NCI-H774 (cell line): ENCODE measurements at places on chromosomes 11 and 22.

- DNase-seq: no peak
Observed at GRCh38 chr22:37604875-37605274, 3.8 kb upstream of the GGA1 start.

DNA sequence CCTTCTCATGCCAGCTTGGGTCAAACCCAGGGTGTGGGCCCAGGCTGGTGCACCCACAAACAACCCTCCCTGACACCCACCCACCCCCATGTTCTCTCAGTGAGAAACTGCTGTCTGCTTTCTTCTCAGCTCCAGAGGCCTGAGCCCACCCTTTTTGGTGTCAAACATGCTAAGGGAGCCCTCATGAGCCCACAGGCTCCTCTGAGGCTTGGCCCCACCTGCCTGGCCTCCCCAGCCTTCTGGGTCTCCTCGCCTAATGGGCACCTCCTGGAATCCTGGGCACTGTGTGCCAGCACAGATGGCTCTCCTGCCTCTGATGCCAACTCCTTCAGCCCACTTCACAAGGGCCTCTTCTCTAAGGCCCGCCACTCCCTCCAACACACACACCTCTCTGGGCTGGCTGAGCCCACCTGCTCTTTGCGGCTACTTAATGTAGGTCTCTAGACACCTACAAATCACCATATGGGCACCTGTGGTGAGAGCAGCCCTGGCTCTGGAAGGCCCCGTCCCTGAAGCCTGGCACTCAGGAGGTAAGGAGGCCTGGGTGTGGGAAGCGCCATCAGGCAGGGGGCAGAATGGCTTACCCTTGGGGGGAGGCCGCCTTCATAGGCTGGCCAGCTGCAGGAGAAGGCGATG lies 4.4 kb downstream of the NAGA start:
- DNase-seq: no peak

DNA sequence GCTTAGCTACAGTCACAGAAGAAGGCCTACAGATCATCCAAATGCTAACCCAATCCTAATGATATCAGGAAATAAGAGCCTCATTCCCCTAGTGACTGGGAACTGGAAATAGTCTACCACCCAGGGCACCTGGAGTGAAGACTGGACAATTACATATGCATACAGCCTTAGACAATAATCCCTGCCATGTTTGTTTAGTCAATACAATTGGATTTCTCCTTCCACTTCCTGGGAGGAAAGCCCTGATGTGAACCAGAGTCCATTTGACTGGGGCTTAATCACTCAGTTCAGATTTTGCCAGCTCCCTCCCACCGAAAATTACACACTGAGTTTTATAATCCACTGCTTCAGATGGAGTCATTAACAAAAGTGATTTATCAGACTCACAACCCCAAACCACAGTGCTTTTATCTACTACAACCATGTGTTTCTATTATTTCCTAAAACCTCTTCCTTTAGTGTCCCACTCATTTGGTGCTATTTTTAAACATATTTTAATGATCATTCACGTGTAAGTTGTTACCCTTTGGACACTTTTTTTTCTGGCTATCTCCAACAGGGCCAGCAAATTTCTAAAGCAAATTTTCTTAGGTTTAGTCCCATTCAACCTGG lies 29.9 kb downstream of the CWF19L2 start:
- peak; percentile 18 for DNase-seq

DNA sequence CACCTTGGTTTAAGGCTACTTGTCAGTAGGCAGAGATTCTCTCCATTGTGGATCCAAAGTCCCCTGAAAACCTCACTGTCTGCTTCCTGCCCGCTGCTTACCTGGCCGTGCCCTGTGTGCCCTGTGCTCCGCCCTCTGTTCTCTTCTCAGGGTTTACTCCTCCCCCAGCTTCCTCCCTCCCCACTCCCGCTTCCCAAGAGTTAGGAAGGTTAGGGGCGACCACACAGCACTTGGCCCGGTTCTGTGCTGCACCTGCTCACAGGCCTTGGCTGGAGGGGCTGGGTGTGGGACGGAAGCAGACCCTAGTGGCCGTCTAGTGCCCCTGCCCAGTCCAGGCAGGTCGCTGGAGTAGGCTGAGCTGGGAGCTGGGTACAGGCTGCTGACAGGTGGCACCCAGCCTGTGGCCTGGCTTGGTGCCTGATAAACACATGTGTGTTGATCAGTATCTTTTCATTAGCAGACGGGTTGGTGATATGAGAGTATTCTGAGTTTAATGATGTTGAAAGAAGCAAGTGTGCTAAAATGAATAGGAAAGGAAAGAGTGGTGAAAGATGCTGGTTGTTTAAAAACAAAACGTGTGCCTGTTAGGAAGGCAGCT lies 40.5 kb downstream of the GRAMD4 start:
- peak; percentile 49 for DNase-seq

DNA sequence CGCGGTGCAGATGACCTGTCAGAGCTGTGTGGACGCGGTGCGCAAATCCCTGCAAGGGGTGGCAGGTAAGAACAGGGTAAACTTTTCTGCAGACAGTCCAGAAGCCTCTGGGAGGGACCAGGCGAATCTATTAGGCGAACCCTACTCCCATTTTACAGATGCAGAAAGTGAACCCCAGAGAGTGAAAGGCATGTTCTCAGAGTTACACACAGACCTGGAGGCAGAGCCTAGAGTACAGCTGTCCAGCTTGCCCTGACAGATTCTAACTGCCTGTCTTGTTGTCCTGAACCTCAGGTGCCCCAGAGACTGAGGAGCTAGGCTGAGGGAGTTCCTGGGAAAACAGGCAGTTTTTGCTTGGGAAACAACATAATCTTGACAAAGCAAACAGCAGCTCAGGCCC lies 665 bp downstream of the CCS start:
- no peak for DNase-seq

DNA sequence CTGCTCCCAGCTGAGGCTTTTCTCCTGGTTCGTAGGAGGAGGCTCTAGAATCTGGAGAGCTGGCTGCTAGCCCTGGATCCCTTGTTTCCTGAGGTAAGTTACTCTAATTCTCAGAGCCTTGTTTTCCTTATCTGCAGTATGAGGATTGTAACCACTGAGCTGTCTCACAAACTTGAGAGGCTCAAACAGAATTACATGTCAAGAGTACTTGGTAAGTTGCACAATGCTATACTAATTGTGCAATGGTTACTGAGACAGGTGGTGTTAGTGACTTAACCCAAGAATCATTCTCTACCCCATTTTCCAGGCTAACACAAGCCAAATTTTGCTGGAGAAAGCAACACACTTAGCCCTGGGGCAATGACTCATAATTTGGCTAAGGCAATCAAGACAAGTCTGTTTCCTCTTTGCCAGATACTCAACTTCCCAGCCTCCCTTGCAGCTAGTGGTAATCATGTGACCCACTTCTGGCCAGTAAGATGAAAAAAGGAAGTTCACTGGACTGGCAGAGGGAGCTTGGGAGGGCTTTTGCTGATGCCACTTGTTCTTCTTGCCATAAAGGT lies 348.0 kb downstream of the TENM4 start:
- no peak for DNase-seq

DNA sequence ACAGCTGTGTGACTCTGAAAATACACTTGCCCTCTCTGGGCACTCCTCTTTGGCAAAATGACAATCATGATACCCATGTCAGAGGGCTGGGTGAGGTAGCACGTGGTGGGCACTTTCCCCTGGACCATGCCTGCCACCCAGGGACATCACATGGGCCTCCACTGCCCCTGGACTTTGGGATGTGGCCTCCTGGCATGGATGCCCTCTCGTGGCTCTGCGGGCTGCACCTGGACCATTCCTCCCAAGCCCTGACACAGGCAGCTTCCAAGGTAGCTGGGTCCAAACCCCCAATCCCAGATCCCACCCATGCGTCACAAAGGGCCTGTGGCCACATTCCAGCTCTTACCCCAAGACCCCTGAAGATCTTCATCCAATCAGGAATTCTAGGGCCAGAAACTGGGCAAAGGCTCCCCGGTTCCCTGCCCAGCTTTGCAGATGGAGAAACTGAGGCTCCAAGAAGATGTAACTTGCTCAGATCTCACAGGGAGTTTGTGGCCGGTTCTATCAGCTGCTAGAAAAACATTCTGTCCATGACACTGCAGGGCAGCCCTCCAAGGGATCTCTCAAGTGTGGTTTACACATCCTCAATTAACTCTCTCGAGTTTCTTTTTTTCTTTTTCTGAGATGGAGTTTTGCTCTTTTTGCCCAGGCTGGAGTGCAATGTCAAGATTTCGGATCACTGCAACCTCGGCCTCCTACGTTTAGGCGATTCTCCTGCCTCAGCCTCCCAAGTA lies 35.4 kb upstream of the CYB5R3 start:
- no peak for DNase-seq

- DNase-seq: no peak
Observed at GRCh38 chr11:78432058-78432515, 14.5 kb upstream of the GAB2 start.

DNA sequence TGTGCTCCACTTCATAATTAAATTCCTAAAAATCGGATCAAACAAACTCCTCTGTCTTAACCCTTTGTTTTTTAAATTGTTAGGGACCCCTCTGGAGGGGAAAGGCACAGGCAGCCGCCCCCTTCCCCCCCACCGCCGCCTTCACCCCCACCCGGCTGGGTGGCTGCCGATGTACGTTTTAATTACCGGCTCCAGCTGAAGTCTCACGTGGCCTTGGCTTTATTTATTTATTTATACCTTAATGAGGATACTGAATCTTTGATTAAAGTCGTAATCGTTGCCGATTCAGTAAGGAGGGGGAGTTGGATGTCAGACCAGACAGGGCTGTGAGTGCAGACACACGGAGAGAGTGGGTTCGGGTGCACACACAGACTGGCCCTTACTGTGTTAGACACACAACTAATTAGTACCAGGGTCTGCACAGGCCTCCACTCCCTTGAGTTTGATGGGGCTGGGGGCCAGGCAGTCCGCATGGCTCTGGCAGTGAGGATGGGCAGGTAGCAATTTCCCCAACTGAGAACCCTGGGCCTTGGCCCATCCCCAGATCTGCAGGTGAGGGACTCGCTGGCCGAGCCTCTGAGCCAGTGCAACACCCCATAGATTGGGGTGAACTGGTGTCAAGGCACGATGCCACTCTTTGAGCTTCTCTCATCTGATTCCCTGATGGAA lies 51.3 kb upstream of the NNMT start:
- DNase-seq: no peak

DNA sequence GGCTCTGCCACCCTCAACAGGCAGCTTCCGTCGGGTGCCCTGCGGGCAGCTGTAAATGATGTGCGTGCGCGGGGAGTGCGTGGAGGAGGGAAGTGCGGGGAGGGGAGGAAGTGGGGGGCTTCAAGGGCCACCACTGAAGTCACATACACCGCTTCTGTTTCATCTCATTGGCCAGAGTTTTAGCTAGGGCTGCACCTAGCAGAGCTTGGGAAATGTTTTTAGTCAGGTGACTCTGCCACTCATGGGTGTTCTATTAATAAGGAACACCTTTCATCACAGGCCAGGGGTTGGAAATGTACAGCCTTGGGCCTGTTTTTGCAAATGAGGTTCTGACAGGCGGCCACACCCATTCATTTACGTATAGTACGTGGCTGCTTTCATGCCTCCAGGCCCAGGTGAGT lies 14.6 kb downstream of the FAM118A start:
- no peak for DNase-seq

- no peak for DNase-seq
Observed at GRCh38 chr22:49327411-49328117, 500.1 kb downstream of the BRD1 start.

GRCh38 chr11:119509969-119510401 lies 87.0 kb upstream of the THY1 start:
- DNase-seq: no peak

GRCh38 chr11:61406991-61407728 lies 14.8 kb downstream of the TMEM216 start:
- DNase-seq: no peak

- no peak for DNase-seq
Observed at GRCh38 chr11:110314366-110315095, 18.1 kb upstream of the RDX start.

DNA sequence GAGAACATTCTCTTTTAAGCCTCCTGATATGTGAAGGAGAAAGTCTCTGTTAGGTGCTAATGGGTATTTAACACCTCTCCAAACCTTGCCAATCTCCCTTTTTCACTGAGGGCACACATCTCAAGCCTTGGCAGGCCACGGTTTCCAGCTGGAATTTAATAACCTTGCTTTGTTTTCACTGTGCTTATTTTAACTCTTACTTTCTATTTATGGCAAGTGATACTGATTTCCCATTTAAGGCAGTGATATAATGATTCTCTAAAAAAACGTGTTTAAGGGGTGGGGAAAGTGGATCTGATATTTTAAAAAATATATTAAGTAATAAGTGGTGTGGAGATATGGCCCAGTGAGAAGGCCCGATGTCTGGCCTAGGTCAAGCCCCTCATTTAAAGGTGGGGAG lies 1.1 kb upstream of the RASD2 start:
- DNase-seq: no peak

DNA sequence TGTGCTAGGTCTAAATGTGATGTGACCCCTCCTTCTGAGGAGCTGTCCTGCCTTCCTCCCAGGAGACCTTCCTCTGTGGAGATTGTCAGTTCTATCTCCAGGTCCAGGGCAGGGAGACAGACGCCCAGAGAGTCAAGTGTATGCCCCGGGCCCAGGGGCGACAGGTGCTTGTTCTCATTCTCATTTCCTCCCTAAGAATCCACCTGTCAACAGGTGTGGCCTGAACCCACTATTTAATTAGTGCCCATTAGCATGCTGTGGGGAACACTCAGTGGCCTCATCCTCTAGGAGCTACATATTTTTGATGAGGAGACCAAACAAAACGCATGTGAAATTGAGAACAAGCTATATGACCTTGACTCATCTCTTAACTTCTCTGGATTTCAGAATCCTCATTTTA lies 9.5 kb downstream of the PKNOX2 start:
- DNase-seq: no peak

DNA sequence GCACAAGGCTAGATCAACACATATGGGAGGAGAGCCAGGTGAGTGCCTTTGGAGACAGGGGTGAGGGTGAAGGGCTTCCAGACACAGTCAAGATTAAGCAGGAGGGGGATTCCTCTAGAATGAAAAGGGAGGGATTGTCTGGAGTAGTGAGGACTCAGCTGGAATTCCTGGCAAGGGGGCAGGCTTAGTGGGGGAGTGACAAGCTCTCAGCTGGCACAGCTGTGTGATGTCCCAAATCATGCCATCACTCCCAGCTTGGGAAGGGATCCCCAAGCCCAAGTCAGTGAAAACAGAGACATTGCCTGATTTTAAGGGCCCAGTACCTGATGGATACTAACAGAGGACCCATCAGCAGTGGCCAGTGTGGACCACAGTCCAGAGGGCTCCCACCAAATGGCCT lies 119.0 kb downstream of the MPPED2 start:
- DNase-seq: no peak

DNA sequence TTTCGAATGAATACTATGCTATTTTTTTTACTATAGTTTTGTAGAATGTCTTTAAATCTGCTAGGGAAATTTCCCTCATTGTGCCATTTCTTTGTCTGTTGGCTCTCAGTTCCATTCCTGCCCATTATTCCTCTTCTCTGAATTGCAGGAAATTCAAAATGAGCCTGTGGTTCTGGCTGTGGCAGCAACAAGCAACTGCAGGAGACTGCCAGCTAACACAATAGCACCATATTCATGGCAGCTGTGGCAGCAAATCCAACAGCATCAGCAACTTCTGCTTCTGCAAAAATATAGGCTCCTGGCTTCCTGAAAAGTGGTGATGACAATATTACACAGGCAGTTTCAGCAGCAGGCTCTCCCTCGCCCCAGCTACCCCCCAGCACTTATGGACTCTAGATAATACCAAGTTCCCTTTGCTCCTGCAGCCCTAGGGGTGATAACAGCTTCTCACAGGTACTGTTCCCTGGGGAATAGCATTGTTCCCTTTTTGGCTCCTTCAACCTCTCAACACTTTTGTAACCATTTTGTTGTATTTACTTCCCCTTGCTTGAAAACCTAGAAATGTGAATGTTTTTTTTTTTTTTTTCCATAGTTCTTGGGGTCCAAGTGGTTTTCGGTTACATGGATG lies 9.3 kb downstream of the PATE4 start:
- no peak for DNase-seq

- DNase-seq: no peak
Observed at GRCh38 chr11:11738370-11738769, 103.4 kb upstream of the USP47 start.
